ENCODE measurements at places on chromosomes 12 and 14. TPM values are rescaled to one million over a fixed set of nuclear protein-coding genes. Genes with fewer than 3 reads are reported as not detected.

DNA sequence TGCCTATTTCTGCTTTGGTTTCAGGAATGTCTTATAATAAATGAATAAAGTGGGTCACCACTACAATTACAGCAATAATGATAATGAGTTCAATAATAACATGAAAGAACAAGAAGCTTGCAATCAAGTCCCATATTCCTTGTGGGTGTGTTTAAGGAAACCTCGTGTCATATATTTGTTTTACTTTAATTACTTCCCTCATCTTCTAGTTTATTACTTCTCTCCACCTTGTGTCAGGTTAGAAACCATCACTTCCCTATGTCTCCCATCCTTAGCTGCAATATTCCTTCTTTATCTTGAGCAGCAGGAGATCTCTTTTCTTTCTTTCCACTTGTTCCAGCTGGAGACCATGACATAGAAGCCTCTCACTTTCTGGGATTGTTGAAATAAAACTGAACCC, 384.0 kb upstream of the TMEM132C start:
- no peak for DNase-seq

- no peak for DNase-seq
These were observed 65.3 kb downstream of the MAP1LC3B2 start for GRCh38 chr12:116624516-116624915.

DNA sequence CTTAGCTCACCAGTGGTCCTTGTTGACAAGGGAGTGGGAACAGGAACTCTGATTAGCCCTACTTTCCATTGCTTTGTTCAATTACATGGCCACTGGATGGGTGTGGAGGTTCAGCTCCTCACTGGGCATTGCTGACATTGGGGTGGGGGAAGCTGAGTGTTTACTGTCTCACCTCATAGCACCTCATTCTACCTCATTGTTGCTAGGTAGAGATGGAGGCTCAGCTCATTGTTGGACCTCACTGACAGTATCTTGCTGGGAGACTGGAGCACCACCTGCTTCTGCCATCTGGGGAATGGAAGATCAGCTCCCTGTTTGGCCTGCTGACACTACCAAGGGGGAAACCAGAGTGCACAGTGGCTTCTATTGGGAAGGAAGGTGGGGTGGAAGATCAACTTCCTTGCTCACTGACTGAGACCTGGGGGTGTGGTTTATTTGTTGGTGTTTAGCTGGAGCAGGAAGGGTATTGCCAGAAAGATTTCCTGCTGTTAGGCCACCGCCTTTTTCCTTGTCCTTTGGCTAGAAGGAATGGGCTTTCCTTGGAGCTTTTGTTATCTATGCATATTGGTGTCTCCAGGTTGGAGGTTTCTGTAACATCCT, 1.3 kb upstream of the OR4E2 start:
- no peak for DNase-seq

GRCh38 chr12:64678248-64678647, 68.0 kb downstream of the RASSF3 start:
- no peak for DNase-seq

DNA sequence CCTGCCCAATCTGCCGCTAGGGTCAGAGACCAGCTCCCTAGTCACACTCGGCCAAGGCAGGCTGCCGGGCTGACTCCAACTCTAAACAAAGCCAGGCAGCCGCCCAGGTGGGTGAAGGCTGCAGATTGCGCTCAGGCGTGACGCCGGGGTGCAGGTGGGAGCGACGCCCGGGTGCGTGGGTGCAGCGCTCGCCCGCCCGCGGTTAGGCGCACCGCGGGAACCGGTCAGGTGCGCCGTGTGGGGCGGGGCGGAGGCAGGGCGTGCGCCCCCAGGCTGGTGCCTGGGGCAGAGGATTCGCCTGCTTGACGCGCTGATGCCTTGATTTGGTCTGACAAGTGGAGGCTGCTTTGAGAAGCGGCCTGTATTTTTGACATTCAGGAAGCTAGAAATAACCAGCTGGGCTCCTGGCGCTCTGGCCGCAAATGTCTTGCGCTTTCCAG, 126.7 kb upstream of the HIF1A start:
- no peak for DNase-seq

DNA sequence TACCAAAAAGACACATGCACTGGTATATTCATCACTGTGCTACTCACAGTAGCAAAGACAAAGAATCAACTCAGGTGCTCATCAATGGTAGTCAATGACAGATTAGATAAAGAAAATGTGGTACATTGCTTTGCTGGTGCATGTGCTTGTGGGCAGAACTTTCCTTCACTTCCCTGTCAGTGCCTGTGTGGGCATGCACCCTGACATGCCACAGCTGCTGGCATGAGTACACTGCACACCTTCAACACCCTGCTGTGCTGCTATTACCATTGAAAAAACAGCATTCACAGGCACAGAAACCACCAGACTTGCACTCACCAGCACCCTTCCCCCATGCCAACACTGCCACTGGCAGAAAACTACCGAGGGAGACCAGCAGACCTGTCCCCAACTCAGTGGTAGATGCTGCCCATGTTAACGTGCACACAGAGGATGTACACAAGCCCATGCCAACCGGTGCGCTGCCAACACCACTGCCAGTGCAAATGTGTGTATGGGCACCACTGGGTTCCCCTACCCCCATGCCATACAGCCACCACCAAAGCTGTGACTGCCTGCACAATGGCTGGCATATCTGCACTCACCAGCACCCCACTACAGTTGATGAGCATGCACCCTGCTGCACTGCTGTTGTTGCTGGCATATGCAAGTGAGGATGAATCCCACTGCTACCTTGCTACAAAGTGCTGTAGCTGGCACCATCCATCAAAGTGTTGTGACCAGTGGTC, 57.4 kb downstream of the APOBEC1 start:
- no peak for DNase-seq

- DNase-seq, result peak; percentile 65
These were observed 7.9 kb downstream of the CCDC85C start for GRCh38 chr14:99596071-99596627.

The IL31 gene
- not detected for total RNA-seq

The KRT77 gene
- 0.57 TPM for total RNA-seq

DNA sequence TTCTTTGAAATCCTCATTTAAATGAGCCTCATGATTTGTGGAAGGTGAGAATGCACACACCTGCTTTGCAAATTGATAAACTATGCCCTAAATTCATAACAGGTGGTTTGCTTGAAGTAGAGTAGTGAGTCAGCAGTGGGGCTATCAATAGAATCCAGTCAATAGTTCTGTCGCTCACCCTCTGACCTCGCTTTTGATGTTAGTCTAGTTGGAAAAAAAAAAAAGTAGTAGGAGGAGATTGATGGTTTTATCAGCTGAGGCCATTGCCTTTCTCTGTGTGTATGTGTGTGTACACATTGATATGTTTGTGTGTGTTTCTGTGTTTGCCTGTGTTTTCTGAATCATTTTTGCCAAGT, 267.3 kb downstream of the SNAPC1 start:
- no peak for DNase-seq

DNA sequence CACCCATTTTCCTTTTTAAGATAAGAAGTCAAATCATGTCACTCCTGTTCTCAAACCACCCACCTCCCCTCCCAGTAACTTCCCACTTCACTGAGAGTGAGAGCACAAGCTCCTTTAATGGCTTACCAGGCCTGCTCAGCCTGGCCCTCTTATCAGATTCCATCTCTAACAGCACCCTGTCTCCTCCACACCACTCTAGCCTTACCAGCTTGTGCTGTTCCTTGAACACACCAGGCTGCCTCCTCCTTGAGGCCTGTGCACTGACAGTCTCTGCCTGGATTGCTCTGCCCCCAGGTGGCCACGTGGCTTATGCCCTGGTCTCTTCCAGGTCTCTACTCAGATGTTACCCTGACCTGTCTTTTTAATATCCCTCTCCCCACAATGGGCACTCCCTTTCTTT, 40.1 kb upstream of the EVL start:
- DNase-seq, result peak; percentile 34

The DNAH10 gene
- 7.9 TPM for total RNA-seq

The ALG10 gene
- total RNA-seq, result 19.9 TPM

The ZNF26 gene
- 14.2 TPM for total RNA-seq

DNA sequence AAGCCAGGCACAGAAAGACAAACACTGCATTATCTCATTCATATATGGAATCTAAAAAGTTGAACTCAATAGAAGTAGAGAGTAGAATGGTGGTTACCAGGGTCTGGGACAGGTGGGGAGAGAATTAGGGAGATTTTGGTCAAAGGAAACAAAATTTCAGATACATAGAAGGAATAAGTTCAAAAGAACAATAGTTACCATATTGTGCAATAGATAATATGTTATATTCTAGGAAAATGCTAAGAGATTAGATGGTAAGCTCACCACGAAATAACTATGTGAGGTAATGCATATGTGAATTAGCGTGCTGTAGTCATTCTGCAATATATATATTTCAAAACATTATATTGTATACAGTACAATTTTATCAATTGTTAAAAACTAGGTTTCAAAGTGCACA, 442.5 kb downstream of the KCNH5 start:
- no peak for DNase-seq

DNA sequence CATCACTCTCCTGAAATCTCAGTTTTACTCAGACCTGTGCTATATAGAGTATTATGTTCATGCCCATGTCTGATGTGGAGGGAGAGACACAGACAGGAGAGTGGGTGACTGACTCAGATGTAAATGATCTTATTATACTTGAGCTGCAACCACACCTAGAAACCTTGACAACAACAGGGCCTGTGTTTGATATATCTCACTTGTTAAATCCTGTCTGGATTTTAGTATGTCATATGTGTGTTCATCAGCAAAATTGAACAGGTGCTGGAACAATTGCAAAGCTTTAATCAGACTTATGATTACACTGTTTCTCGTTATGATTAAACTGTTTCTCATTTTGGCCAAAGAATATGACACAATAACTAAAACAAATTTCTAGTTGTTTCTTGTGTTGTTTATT, 37.7 kb downstream of the DIP2B start:
- DNase-seq, result no peak

- no peak for DNase-seq
These were observed 32.4 kb downstream of the FLVCR2 start for GRCh38 chr14:75610834-75611233.

The VRTN gene
- 0.34 TPM for total RNA-seq

GRCh38 chr12:8661016-8661415, 1.6 kb downstream of the MFAP5 start:
- no peak for DNase-seq

The CLEC6A gene
- total RNA-seq, result not detected

GRCh38 chr12:125105600-125105999, 40.4 kb downstream of the AACS start:
- DNase-seq, result no peak

GRCh38 chr12:119375883-119376190, 41.3 kb downstream of the CCDC60 start:
- DNase-seq, result no peak

The AQP6 gene
- not detected for total RNA-seq

GRCh38 chr14:72173038-72173720, 240.9 kb downstream of the RGS6 start:
- DNase-seq, result no peak

The OASL gene
- total RNA-seq, result 0.14 TPM
